ENCODE measurements at places on chromosomes 1 and 21. TPM values are rescaled to one million over a fixed set of nuclear protein-coding genes. Genes with fewer than 3 reads are reported as not detected.

GRCh38 chr1:86466986-86467385, 1.7 kb upstream of the CLCA1 start:
- DNase-seq = no peak

GRCh38 chr1:50424884-50425375, 1.7 kb upstream of the DMRTA2 start:
- no peak for DNase-seq

GRCh38 chr1:17093822-17094393, 25.3 kb downstream of the PADI2 start:
- no peak for DNase-seq

RO60 gene
- 16.4 TPM for polyA plus RNA-seq

DNA sequence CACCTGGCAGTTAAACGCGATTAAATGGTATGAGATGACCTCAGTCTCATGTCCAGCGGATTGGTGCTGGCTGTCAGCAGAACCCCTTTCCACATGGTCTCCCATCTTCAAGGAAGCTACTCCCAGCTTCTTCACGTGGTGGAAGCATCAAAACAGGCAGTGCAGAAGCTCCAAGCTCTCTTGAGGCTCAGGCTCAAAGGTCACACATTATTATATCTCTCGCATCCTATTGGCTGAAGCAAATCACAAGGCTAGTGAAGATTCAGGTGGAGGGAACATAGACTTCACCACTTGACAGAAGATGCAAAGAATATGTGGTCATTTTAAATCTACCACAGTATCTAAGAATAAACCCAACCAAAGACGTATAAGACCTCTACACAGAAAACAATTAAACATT, 181.9 kb downstream of the VPS13D start:
- DNase-seq = no peak

DNA sequence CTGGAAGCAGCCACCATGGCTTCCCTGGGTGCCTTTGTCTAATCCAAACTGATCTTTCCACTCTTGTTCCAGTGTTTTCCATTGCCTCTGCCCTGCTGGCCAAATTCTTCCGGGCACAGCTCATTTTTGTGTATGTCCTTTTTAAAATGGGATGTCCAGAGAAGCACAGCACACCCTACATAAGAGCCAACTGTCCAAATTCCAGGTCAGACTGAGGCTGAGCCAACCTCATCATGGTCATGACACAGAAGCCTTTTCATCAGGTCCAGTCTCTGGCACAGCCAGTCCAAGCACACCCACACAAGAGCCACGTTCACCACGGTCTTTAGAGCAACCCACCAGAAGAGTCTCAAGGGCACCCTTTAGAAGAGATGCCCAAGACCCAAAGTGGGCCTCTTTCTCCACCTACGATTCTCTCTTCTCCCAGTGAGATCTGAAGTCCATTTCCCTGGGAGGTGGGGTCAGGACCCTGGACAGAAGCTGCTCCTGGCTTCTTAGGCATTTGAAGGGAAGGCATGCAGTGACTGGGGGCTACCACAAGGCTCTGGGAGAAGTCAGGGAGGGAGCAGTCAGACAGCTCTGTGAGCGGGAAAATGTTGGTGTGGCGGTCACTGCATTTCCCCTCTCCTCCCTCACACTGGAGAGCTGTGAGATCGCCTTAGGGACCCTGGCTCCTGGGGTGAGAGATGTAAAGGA, 53.2 kb downstream of the SYT2 start:
- DNase-seq = no peak

KRTAP11-1 gene
- not detected for polyA plus RNA-seq

DNA sequence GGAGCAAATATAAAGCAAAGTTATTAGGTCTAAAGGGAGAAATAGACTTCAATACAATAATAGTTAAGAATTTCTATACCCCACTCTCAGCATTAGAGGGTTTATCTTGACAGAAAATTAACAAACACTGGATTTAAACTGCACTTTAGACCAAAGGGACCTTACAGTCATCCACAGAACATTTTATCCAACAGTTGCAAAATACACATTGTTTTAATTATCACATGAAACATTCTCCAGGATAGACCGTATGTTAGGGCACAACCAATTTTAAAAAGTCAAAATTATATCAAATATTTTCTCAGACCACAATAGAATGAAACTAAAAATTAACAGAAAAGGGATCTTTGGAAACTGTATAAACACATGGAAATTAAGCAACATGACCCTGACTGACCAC, 384.5 kb upstream of the C1orf87 start:
- no peak for DNase-seq

PCP4 gene
- polyA plus RNA-seq = 0.25 TPM

DNM3 gene
- polyA plus RNA-seq = 5.4 TPM

PTPN7 gene
- 0.98 TPM for polyA plus RNA-seq

DNA sequence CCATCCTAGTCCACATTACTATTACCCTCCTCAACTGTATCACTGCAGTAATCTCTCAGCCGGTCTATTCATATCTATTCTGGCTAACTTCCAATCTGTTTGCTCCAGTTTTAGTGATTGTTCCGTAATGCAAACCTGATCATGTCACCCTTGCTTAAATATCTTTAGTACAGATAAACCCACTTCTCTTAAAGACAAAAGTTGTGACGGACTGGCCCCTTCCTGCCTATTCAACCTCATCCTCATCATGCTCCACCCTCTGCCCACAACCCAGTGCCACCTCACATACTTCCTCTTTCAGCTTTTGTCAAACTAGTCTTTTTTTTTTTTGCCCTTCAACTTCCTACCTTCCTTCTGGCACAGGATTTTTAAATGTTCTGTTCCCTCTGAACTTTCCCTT, 2.8 kb upstream of the C1orf162 start:
- no peak for DNase-seq

GRCh38 chr1:116716391-116716790, 37.8 kb upstream of the CD2 start:
- DNase-seq = no peak

DNA sequence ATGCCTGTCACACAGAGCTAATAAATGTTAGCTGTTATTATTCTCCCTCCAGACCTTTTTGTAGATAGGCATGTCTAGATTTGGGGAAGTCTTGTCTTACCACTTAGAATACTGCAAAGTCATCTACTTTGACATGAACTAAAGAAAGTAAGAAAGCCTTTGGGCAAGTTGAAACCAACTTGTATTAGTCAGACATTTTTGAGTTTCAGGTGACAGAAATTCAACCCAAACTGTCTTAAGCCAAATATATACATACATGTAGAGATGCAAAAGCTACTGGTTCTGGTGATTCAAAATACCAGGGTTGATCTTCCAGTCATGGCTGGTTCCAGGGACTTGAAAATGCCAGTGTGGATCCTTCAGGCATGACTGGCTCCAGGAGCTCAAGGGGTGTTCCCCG, 276.8 kb upstream of the TMEM51 start:
- no peak for DNase-seq

DNA sequence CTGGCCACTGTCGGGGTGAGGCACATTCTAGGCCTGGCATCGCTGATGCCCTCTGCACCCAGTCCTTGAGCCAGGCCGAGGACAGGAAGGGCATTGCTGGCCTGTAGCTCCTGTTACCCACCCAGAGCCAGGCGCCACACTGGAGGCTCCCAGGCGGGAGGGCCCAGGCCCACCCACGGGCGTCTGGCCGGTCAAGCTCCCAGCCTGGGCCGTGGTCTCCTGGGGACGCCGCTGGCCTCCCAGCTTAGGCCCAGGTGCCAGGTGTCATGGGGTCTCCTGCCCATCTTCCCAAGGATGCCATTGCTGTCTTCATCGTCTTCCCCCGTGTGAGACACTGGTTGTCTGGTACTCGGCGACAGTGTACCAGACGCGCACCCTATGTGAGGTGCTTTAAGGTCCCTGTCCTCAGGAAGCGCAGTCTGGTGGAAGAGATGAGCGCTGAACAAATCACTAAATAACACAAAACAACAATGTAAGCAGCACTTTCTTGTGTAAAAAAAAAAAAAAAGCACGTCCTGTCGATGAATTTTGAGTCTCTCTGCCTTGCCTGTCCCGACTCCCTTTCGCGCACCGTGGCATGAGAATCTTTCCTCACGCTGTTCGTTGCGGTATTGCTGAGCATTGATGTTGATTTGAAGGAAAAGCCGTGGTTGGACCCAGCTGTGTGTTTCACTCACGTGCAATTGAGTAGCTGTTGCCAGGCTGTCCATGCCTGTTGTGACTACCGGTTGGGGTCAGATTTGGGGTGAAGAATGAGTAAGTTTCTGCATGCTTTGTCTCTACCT, 27.0 kb upstream of the TRAPPC10 start:
- no peak for DNase-seq

GRCh38 chr1:242405947-242406346, 118.5 kb downstream of the PLD5 start:
- no peak for DNase-seq

HMCN1 gene
- 3.8 TPM for polyA plus RNA-seq

DNA sequence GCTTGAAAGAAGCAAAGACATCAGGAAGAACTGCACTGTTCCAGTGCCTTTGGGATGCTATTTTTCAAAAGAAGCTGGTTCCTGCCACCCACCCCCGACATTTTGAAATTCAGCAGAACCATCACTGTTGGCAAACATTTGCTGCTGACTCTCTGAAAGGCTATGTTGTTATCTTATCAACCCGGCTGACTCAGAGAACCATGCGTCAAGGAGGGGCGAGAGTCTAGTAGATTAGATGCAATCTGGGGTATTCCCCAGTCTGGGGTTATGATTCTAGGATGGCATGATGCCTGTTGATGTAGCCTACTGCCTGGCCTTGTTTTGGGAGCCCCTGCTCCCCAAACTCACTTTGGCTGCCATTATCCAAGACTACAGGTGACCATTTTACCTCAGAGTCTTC, 267.8 kb upstream of the RUNX1 start:
- DNase-seq = no peak

DNA sequence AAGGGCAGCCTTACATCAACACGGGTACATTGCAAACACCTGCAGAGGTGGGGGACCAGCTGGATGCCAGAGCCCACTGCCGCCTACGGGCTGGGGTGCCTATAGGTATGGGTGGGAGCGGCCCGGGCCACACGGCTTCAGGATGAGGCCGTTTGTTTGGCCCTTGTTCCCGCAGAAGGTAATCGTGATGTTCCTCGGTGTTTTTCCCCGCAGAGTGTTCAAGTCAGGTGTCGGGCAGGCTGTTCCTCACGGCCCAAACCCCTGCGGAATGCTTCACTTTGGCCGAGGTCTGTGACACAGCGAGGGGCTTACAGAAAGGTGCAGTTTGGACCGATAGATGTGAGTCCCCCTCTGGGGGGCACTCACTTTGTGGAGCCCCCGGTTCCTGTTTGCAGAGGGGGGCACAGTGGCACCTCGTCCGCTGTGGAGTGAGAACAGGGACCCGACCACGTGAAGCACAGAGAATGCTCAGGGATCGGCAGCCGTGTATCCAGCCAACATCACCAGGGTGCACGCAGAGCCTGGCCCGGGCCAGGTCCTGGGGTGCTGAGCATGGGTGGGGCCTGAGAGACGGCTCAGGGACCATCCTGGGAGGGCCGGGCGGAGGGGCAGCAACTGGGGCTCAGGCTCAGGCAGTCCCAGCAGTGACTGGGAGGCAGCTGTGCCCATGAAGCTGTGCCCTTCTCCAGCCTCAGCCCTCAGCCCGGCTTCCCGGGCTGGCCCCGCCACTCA, 453 bp upstream of the TTLL10 start:
- no peak for DNase-seq

DNA sequence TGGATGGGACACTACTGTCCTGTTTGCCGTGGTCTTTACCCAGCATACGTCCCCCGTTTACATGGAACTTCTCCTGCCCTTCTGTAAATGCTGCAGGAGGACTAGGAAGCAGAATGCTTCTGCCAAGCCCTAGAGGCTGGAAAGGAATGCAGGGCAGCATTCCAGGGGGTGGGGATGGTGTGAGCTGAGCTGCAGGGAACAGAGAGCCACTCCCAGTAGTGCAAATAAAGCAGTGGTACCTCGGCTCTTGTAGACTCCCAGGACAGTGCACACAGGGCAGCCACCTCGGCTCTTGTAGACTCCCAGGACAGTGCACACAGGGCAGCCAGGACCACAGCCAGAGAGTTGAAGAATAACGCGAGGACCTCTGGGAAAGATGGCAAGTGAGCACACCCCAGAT, 35.4 kb downstream of the PTPRU start:
- DNase-seq = peak; percentile 60

- DNase-seq = no peak
Measured at GRCh38 chr1:109616391-109616790, 3.0 kb downstream of the GNAT2 start.

DNA sequence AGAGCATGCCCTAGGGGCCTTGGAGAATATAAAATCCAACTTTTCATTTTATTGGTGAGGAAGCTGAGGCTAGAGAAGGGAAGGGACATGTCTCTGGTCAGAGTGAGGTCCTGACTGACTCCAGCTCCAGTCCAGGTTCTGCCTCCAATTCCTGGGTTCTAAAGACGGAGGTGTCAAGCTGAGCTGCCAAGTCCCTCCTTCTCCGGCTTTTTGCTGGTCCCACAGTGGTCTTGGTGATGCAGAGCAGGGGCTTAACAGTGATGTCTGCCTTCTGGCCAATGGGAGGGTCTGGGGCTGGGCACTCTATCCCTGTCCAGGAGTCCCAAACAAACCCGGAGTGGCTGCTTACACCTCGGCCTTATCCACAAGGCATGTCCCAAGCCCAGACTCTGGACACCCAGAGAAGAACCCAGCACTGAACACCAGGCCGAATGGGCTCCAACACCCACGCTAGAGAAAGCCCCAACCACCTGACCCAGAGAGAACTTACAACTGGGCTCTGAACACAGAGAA, 104.8 kb downstream of the EBNA1BP2 start:
- DNase-seq = no peak

COL11A1 gene
- 5.2 TPM for polyA plus RNA-seq

- DNase-seq = peak; percentile 79
Measured at GRCh38 chr1:111739925-111740765, 950 bp upstream of the INKA2 start.

GRCh38 chr1:241465673-241466072, 53.9 kb downstream of the FH start:
- DNase-seq = no peak

AMY2B gene
- 16.3 TPM for polyA plus RNA-seq

GRCh38 chr21:22657781-22658180, 1659.6 kb downstream of the NCAM2 start:
- DNase-seq = no peak

SMG5 gene
- 30.1 TPM for polyA plus RNA-seq

DNA sequence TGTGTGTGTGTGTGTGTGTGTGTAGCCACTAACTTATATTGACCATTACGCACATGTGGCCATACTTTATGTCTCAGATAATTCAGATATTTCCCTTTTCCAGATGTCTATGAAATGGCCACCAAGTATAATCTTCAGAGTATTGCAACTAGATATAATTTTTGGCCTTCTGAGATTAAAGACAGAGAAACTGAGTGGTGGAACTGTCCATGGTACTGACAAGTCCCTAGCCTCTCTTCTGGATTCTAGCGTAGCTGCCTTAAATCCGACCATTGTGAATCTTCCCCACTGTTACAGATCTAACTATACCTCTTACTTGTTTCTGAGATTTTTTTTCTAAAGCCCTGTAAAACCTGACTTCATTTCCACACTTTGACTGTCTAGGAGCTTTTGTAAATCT, 100.0 kb upstream of the SERTAD4 start:
- no peak for DNase-seq
